ENCODE measurements at places on chromosomes 5 and 9.
A peak's percentile ranks its signal among the peaks of the same experiment; 100 is the strongest.

DNA sequence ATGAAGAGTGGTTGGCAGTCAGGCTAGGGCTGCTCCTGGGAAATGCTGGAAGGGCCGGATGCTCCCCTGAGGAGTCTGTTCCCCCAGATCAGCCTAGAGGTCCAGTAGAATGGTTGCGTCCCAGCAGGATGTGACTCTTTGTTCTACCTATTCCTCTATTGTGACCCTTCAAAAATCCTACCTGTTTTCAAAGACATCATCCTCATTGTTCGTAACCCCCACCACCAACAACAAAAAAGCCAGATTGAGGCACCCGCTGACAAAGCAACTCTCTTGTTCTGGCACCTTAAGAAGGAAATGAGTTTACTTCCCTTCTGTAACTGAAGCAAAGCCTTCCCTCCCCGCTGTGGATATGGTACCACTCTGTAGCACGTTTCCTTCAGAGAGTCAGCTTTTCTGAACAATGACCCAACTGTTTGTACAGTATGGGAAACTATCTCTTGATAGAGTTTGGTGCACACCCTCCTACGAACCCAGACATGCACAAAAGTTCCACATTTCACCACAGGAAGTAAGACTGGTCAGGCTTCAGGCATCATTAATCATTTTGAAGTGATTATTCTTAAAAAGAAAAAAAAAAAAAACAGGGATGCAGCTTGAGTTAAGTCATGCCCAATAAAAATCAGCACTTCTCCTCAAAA lies 207.2 kb downstream of the ENC1 start:
- no peak for DNase-seq

DNA sequence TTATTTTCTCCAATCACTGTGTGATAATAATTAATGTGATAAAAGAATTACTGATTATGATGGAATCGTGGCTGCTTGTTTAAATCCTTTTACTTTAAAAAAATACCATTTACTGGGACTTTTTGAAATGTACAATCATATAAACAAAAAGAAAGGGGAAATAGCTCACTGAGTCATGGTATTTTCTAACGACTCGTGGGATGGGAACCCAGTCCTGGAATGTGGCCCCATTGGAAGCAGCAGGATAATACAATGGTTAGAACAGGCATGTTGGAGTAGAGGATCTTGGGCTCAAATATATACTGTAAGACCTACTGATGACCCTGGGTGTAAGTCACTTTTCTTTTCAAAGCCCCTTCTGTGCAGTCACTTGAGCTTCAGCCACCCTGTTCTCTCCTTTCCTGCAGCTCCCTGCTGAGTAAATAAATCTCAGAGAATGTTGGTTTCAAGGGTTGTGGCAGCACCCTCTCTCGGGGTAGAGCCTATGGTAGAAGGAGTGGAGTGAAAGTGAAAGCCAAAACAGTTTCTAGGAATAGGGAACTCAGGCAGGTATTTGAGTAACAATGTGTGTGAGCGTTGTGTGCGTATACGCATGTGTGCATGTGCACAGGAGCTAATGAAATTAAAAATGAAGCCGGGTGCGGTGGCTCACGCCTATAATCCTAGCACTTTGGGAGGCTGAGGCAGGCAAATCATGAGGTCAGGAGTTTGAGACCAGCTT lies 40.8 kb upstream of the LARP1 start:
- no peak for DNase-seq

DNA sequence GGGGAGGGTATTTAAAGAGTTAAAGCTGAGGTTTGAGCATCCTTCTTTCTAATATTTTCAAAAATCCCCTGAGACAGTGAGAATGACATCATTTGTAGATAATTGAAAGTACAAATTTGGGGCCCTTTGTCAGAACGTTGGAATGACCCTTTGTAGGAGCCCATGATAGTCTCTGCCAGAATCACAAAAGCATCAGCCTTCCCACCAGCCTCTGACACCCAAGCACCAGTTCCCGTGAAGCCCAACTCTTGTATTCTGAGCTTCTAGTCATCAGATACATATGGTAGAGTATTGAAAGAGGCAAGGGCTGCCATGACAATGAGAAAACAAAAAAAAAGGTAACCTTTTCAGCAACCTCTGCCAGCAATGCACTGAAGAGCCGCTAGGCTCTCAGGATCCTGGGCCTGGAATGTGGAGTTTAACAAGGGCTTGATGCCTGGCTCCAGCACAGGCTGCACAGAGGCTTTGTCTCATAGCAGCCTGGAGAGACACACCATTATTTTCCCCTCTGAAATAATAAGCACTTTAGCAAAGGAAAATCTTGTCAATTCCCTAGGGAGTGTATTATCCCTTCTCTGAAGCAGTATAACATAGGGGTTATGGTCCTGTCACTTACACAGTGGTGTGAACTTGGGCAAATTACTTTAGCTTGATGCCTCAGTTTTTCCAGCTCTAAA lies 114.4 kb downstream of the ZNF608 start:
- no peak for DNase-seq

- peak; percentile 12 for DNase-seq
These were observed 110.1 kb downstream of the MED27 start for GRCh38 chr9:131969469-131969989.

- DNase-seq, result no peak
These were observed at the start of gene IL7R for GRCh38 chr5:35856765-35857351. TSS of gene IL7R (plus strand) at chr5:35856891. CDS start at chr5:35856978, 87 bp downstream.

DNA sequence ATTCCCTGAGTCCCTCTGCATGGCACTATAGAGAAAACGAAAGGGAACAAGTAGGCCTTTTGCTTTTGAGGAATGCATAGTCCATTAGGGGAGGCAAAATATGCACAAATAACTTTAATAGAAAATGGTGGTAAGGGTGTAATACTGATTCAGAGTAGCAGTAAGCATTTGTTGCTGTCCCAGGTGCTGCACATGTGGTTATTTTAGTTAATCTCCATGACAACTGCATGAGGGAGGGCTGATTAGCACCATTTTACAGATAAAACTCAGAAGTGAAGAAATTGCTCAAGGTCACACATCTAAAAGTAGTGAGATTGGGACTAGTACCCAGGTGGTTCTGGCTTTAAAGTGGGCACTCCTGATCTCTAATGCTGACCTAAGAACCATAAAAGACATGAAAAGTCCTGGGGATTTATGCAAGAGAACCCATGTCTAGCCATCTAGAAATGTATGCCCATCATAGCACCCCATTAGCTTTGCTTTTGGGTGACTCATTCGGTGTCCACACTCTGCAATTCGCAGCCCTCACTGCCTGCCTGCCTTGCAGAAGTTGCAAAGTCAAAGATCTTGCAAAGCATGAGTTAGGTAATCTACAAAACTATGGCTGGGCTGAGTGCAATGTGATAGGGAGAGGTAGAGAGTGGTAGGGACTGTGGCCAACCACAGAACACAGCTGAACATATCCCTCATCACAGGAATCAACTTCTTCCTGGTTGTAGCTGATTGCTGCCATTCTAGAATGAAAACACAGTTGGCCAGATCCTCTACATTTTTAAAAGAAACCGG lies 195.2 kb downstream of the PTTG1 start:
- DNase-seq, result no peak

GRCh38 chr5:135435467-135436330 lies 11.4 kb downstream of the DCANP1 start:
- DNase-seq, result no peak

- DNase-seq, result no peak
These were observed 41.8 kb downstream of the FYB1 start for GRCh38 chr5:39177631-39177964.

GRCh38 chr9:5876026-5876425 lies 14.7 kb upstream of the MLANA start:
- DNase-seq, result no peak

GRCh38 chr5:150801117-150801927 lies 22.8 kb downstream of the SMIM3 start:
- peak; percentile 62 for DNase-seq

DNA sequence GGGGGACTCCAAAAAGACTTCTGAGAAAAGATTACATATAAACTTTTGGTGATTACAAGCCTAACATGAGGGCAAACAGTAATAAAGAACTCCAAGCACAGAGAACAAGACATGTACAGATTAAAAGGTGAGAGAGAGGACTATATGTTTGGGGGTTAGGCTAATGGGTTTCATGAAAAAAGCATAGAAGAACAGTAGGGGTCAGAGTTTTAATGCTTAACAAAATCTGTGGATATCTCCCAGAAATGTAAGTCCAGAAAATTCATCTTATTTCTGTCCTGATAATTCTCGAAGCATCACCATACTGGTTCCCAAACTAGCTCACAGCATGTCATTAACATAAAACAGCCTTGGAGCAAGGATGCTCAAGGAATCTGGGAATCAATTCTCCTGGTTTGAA lies 137.2 kb downstream of the ARRDC3 start:
- DNase-seq, result no peak

DNA sequence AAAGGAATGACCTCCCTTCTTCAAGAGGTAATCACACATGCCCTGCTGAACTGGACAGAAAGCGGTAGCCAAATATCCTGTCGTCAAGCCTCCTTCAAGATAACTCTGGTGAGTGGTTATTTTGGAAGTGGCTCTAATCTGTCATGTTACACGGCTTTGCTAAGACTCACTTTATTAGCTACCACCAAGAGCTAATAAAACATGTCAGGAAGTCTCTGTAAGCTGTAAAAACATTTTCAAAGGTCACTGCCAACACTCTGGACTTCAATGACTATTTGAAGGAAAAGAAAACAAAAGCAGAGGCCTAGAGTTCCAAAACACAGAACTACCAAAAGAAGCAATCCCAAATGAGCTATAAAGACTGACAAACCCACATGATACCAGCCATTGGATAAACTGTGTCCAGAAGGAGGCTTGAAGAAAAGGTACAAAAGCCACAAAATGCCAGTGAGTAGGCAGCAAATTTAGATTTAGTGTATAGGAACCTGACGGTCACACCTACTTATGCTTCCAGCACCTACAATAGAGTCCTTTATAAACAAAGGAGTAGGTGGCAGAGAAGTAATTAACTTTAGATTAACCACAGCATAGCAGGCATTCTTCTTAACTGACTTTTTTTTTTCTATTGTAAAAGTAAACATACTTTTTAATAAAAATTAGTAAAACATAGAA lies 97.3 kb upstream of the EQTN start:
- DNase-seq, result no peak

GRCh38 chr5:167451076-167451475 lies 840.4 kb upstream of the WWC1 start:
- no peak for DNase-seq

All from NCI-H1694 treated with DMSO at 0.1 percent for 48 hours (cell line).